ENCODE measurements at places on chromosomes 4 and X.

- no peak for DNase-seq
These were observed 13.0 kb downstream of the CXCL13 start for GRCh38 chr4:77618383-77619241.

- DNase-seq, result no peak
These were observed 406.6 kb downstream of the PCDH10 start for GRCh38 chr4:133555671-133556070.

GRCh38 chrX:38357747-38358673 is 5.6 kb downstream of the OTC start:
- no peak for DNase-seq

DNA sequence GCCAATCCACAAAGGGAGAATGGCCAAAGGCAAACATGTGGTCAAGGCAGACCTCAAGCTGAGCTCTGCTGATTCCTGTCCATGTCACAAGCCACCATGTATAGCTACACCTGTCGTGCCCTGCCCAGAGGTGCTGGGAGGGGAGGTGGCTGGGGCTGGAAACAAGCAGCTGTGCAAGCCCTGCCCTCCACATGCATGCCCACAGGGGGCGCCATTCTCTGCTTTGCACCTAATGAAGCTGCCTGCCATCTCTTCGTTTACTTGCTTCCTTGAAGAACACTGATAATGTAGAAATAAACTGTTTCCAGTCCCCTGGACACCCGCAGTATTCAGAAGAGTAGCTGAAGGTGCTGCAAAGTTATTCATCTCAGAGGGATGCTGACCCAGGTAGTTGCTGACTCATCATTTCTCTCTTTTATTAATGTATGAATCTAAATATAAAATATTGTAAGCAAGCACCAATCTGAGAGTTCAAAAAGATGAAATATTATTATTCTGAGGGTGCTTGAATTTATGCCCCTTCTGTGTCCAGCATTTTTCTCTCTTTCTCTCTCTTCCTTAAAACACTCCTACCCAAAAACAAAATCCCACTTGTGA is 278.6 kb downstream of the ADGRA3 start:
- no peak for DNase-seq

DNA sequence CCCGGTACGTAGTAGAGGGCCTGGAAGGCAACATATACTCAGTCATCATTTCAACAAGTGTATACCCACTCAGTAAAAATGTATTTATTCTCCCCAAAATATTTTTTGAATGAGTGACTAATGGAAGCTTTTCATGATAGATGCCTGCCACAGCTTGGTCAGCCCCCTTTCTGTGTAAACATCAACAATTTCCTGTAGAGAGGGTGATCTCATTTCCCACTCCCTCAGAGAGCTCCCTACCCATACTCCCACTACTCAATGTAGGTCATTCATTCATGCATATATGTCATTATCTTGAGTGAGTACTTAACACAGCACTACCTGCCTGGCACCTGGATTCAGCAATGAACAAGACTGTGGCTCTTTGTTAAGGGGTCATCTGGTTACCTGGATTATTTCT is 81.9 kb downstream of the STK32B start:
- no peak for DNase-seq

DNA sequence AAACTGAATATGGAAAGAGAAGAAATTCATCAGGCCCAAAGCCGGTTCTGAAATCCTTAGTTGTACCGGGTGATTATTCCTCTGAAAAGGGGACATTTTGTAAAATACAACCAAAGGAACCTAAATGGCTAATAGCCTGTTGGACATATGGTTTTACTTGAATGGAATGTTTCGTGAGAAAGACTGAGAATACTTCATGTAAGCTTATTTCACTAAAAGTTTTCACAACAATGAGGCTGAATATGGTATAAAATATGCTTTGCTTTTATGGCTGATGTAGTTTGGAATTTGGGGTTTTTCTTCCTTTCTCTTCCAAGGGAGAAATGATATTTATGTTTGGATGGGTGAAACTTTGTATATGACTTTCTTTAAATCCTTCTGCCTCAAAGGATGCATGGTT is 2.7 kb downstream of the GRIA3 start:
- no peak for DNase-seq

DNA sequence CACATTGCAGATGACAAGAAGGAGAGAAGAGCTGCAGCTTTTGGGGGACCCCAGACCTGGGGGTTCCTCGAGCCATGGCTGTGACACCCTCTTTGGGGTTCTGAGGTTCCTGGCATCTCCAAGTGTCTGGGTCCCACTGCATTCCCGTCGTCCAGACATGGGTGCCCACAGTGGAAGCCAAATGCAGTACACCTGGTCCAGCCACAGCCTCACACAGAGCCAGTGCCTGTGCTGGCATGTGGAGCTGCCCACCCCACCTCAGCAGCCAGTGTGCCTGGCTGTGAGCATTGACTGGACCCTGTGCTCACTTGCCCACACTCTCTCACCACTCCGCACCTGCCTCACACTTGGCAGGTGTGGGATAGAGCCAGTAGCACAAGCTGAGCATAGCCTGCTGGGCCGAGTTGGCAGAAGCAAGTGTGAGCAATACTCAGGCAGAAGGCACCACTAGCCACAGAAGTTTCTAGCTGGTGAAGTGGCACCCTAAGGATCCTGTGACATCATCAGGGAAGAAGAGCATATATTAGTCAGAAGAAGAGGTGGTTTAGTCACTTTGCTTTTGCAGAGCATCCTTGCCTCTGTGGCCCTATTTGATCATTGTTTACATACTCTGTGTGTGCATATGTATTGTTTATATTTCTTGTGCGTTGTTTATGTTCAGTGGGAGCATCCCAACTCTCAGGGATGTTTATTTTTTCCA is 65.0 kb upstream of the MAGEB2 start:
- no peak for DNase-seq

- DNase-seq, result no peak
These were observed 62.3 kb upstream of the ADAMTS3 start for GRCh38 chr4:72631296-72631695.

DNA sequence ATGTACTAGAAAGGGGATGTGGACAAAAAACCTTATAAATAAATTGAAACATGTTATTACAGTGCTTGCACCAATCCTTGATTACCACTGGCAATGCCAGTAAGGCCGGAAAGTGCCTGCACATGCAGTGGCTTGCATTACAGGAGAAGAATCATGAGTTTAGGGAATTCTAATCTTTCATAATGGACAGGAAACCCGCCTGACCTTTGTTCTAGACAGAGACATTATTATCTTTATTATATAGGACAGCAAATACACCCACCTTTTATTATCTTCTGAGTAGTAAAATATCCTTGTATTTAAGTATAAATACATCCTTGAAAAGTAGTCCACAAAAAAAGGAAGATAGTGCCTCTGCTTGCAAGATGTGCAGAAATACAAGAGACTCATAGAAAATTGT is 379.9 kb upstream of the LCORL start:
- no peak for DNase-seq

GRCh38 chr4:144782345-144782744 is 136.4 kb downstream of the HHIP start:
- no peak for DNase-seq

- DNase-seq, result no peak
These were observed 8.6 kb downstream of the BLOC1S4 start for GRCh38 chr4:6724421-6725111.

GRCh38 chrX:63934160-63934559 is 149.1 kb upstream of the ARHGEF9 start:
- DNase-seq, result no peak

DNA sequence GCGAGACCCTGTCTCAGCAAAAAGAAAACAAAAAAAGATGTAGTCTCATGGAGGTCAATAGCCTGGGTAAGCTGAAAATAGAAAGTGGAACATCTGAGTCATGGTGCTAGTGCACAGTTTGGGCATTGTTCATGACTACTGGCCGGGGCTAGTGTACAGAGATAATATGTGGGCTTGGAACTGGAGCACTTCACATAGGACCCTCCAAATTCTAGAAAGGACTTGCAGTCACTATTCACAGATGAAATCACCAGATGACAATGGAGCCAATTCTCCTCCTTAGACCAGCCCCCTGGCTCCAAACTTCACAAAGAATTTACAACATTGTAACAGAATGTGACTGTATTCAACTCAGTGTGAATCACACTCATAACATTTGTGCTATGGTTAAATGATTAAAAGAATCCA is 367.8 kb upstream of the SLC7A11 start:
- DNase-seq, result no peak

GRCh38 chrX:153779891-153780677 is 757 bp upstream of the SRPK3 start:
- no peak for DNase-seq

GRCh38 chr4:144347121-144347520 is 206.6 kb upstream of the GYPA start:
- DNase-seq, result no peak

DNA sequence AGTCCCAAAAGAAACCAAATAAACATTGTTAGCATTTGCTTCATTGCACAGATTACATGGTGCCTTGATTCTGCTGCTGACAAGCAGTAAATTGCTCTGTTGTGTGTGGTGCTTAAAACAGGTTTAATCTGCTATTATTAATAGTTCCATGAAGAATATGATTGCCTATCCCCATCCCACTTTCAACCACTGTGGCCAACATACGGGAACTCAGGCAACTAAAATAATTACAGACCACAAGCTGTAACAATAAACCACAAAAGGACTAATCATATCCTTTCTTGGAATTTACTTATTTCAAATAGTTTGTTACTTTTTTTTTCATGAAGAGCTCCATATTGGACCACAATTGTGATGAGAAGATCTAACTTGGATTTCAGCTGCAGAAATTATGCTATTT is 131.5 kb downstream of the PACRGL start:
- DNase-seq, result no peak

DNA sequence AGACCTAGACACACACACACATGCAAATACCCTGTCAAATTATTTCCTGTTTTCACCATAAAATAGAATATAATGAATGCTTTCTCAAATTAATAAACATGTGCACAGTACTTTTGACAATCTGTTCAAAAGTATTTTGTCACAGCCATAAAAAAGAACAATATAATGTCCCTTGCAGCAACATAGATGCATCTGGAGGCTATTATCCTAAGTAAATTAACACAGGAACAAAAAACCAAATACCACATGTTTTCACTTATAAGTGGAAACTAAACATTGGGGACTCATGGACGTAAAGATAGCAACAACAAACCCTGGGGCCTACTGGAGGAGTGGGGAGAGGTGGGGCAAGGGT is 15.5 kb downstream of the RAB40A start:
- DNase-seq, result no peak

GRCh38 chr4:169143335-169143734 is 127.4 kb downstream of the SH3RF1 start:
- no peak for DNase-seq

DNA sequence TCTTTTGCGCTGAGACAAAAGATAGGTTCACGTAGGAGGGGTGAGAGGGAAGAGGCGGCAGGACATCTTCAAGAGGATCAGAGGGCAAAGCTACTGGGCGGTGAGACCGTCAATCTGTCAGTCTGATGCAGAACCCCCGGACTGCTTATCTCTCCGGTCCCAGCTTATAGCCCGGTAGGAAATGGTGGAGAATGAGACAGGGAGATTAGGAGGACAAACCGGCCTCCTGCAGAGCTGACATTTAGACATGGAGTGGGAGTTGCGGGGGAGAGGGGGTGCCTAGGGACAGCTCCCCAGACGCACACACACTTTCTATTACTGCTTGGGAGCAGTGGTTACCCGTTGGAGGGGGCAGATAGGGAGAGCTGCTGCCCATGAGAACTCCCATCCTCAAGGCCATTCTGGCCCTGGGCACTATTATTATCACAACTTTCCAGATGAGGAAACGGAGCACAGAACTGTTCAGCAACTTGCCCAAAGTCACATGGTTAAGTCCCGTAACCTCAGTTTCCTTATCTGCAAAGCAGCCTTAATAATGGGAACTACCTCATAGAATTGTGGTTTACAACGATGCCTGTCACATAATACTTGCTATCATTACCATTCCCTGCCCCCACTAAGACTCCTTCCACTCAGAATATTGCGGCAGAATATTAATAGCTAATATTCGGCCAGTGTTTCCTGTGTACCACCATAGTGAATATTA is 1.1 kb upstream of the HDAC6 start:
- no peak for DNase-seq

- no peak for DNase-seq
These were observed 210.8 kb downstream of the MGST2 start for GRCh38 chr4:139876337-139876941.

GRCh38 chrX:41303013-41303412 is 30.9 kb upstream of the DDX3X start:
- DNase-seq, result no peak

GRCh38 chr4:99629962-99630554 is 27.6 kb downstream of the C4orf54 start:
- DNase-seq, result no peak

DNA sequence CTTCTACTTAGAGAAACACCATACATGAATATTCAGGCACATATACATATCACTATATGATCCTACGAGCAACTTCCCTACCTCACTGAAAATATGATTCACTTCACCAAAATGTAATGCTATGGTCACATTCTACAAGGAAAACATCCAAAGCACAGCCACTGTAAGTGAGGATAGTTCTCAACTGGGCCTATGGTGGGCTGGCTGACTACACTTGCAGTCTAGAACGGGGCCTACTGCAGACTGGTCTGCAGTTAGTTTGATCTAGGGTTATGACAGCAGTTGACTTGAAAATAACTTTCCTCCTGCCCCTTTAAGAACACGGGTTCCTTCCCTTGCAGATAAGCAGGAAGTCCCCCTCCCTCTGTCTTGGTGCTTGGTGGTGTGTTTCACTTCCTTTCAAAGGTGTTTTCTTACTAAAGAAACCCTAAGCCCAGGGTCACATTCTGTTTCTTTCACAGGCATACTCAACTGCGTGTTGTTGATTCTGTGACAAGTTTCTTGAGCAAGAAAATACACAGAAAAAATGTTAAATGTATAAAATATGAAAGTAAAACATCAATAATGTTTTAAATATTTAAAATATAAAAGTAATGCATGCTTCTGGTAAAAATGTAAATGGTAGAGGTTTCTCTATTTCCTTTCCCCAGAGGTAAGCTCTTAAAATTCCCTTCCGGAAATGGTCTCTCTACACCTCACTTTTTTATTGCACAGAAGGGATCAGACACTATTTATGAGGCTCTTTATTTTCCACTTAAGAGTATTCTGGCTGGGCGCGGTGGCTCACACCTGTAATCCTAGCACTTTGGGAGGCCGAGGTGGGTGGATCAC is 18.0 kb upstream of the TMSB4X start:
- DNase-seq, result no peak

GRCh38 chrX:8297766-8298165 is 126.7 kb upstream of the VCX2 start:
- DNase-seq, result no peak

DNA sequence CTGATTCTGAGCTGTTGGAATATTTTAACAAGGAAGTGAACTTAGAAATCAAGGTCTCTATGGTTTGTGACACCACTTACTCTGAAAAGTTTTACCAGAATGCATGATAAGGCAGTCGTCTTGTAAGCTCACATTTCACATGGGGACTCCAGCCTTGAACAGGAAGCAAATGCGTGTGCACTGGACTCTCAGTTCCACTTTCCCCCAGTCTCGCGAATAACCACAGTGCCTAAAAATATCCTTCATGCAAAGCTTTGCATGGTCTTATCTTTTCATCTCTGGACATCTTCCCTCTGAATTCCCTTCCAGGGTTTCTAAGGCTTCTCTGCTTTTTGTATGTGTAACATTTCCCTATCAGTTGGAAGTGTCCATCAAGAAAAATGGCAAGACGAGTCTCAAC is 581.8 kb downstream of the NLGN4X start:
- peak; percentile 0 for DNase-seq

- DNase-seq, result no peak
These were observed 272.9 kb downstream of the PPP1R2C start for GRCh38 chrX:42505016-42505415.

- DNase-seq, result no peak
These were observed 275.3 kb upstream of the FGF13 start for GRCh38 chrX:138986866-138987265.
